RWPE1 (cell line): ENCODE measurements at places on chromosomes 4 and X.

GRCh38 chr4:19614171-19614570, 637.5 kb upstream of the SLIT2 start:
- no peak for DNase-seq

GRCh38 chrX:2226182-2226581, 274.6 kb downstream of the DHRSX start:
- no peak for DNase-seq

DNA sequence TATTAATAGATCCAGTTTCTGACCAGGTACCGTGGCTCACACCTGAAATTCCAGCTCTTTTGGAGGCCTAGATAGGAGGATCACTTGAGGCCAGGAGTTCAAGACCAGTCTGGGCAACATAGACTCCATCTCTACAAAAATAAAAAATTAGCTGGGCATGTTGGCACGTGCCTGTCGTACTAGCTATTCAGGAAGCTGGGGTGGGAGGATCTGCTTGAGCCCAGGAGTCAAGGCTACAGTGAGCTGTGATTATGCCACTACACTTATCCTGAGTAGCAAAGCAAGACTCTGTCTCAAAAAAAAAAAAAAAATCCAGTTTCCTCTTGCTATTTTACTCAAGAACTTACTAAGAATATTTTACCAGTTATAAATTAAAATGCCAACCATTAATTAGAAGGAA, 91.7 kb downstream of the SLC10A6 start:
- DNase-seq = no peak

- DNase-seq = no peak
These were observed 1.6 kb upstream of the SETD7 start for GRCh38 chr4:139557556-139558110.

DNA sequence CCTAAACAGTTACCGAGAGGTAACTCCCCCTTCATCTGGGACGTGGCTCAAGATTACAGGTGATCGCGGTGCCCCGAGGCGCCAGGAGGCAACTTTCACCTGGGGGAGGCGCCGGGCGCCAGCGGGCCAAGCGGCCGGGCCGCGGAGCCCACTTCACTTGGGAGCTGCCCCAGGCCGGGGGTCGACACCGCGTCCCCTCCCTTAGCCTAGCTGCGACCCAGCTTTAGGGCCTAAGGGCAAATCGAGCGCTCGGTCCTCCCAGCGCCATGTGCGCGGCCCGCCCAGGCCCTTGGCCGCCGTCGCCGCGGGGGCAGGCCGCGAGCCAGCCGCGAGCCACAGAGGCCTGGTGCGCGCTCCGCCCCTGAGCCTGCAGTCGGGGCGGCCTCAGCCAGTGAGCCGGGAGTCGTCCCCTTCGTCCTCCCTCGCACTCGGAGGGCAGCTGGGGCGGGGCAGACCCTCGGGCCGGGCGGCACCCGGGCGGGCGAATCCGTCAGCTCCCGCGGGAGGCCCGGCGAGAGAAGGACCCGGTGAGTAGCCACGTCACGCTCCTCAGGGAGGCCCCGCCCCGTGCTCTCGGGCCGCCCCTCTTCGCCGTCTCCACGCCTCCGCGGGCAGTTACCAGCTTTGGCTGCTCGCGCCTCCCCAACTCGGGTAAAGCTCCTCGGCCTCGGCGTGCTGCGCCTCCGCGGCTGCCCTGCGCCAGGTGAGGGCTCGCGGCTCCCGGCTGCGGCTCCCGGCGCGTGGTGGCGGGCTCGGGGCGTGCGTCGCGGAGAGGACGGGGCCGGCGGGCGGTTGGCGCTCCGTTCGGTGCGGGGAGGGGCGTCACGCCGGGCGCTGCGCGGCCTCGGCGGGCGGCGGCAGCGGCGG, at the start of gene LARP1B:
TSS of gene LARP1B (plus strand) at position 614 of the 867 bp plus-strand sequence. CDS start 13,640 bp downstream, outside the sequence.
- peak; percentile 94 for DNase-seq

DNA sequence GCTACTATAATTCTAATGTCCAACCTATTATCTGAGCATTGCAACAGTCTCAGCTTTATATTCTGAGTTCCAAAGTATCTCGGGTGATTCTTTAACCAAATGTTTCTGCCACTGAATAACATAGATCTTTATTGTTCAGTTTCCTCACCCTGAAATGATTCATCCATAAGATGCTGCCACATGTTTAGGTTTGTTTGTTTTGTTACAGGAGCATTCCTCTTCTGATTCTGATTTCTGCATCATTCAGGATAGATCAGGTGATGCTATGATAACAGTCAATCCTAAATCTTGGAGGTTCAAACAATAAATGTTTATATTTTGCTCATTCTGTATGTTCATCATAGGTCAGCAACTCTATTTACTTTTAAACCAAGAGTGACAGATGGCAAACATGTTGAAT, 927.6 kb downstream of the PCDH7 start:
- DNase-seq = peak; percentile 10

DNA sequence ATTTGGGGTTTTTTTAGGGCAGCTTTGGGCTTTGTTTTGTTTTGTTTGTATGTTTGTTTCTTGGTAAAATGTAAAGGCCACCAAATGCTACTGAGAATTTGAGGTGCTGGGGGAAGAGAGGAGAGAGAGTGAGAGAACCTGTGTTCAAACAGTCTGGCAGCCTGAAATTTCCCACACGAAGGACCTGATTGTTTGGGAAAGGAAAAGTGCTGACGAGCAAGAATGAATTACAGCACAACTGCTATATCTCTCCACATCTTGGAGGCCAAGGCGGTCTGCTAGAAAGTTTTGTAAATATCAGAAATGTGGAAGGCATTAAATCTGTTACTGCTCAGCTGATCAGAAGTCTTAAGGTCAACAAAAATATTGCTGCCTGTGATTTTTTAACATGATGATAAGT, 170.5 kb downstream of the PALLD start:
- DNase-seq = no peak

GRCh38 chr4:39687014-39687413, 10.9 kb upstream of the UBE2K start:
- no peak for DNase-seq

GRCh38 chr4:71550220-71551165, 211.7 kb downstream of the SLC4A4 start:
- DNase-seq = no peak

DNA sequence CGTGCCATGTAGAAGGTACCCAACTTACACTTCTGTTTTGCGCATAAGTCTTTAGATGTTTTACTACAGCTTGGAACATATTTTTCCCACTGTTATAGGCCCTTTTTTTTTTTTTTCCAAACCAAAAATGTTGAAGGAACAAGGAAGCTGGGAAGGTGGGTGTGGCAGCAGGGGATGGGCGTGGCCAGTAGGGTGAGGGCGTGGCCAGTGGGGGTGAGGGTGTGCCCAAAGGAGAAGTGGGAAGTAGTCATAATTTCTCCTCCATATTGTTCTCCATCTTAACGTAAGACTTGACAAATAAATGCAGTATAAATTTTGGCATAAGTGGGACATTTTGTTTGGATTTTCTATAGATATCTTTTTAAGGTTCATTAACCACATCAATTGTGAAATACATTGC, 30.4 kb downstream of the CLDN22 start:
- peak; percentile 23 for DNase-seq
